ENCODE measurements at places on chromosomes 11 and 22.

DNA sequence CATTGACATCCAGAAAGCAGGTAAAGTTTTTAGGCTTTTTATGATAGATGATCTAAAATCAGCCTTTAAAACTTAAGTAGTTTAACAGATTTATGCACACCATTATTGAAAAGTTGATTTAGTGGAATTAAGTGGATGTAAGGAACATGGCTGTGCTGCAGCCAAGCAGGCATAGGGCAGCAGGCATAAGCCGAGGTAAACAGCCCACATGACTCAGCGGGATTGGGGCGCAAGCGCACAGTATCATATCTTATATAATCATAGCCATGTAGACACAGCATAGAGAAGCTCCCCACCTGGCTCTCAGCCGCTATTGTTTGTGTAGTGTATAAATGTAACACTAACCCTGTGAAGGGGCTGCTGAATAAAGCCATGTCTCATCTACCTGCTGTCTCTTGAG is 157.5 kb downstream of the WNT11 start:
- H3K27ac ChIP-seq: no peak overlapping the region
- no peaks in the 10 kb centered on the region for H3K36me3 ChIP-seq
- no peak overlapping the region for H3K4me3 ChIP-seq
- H3K4me1 ChIP-seq: no peaks in the 10 kb centered on the region
- no peaks in the 10 kb centered on the region for H3K27me3 ChIP-seq

GRCh38 chr11:100174881-100175280 is 512.2 kb upstream of the ARHGAP42 start:
- H3K27me3 ChIP-seq: no peaks in the 10 kb centered on the region
- H3K36me3 ChIP-seq: no peaks in the 10 kb centered on the region
- no peak for DNase-seq

- DNase-seq: no peak
- H3K4me1 ChIP-seq: no peaks in the 10 kb centered on the region
- no peaks in the 10 kb centered on the region for H3K36me3 ChIP-seq
- no peaks in the 10 kb centered on the region for H3K27me3 ChIP-seq
- no peak overlapping the region for H3K27ac ChIP-seq
Observed at GRCh38 chr22:46900549-46900948, 138.1 kb downstream of the TBC1D22A start.

DNA sequence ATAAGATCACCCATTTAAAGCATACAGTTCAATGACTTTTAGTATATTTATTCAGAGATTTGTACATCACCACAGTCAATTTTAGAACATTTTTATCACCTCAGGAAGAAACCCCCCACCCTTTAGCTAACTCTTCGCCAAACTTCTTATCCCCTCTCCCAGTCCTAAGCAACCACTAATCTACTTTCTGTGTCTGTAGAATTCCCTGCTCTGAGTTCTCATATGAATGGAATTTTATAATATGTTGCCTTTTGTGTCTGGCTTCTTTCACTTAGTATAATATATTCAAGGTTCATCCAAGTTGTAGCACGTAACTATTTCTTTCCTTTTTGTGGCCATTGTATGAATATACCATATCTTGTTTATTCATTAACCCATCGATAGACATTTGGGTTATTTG is 3.6 kb downstream of the ANKRD13D start:
- peaks cover 11% of the 10 kb centered on the region for H3K4me1 ChIP-seq
- H3K27me3 ChIP-seq: no peaks in the 10 kb centered on the region
- no peak for DNase-seq
- H3K27ac ChIP-seq: no peak overlapping the region
- peaks cover 8% of the 10 kb centered on the region for H3K36me3 ChIP-seq

GRCh38 chr11:90218606-90219005 is 4.2 kb downstream of the CHORDC1 start:
- H3K4me3 ChIP-seq: no peak overlapping the region
- no peak overlapping the region for H3K27ac ChIP-seq
- peaks cover 14% of the 10 kb centered on the region for H3K4me1 ChIP-seq
- DNase-seq: no peak
- H3K27me3 ChIP-seq: no peaks in the 10 kb centered on the region

- no peak overlapping the region for H3K4me3 ChIP-seq
- peak; percentile 17 for DNase-seq
- no peaks in the 10 kb centered on the region for H3K27me3 ChIP-seq
- H3K4me1 ChIP-seq: peaks cover 9% of the 10 kb centered on the region
Observed at GRCh38 chr11:95720195-95720594, 69.4 kb downstream of the FAM76B start.

DNA sequence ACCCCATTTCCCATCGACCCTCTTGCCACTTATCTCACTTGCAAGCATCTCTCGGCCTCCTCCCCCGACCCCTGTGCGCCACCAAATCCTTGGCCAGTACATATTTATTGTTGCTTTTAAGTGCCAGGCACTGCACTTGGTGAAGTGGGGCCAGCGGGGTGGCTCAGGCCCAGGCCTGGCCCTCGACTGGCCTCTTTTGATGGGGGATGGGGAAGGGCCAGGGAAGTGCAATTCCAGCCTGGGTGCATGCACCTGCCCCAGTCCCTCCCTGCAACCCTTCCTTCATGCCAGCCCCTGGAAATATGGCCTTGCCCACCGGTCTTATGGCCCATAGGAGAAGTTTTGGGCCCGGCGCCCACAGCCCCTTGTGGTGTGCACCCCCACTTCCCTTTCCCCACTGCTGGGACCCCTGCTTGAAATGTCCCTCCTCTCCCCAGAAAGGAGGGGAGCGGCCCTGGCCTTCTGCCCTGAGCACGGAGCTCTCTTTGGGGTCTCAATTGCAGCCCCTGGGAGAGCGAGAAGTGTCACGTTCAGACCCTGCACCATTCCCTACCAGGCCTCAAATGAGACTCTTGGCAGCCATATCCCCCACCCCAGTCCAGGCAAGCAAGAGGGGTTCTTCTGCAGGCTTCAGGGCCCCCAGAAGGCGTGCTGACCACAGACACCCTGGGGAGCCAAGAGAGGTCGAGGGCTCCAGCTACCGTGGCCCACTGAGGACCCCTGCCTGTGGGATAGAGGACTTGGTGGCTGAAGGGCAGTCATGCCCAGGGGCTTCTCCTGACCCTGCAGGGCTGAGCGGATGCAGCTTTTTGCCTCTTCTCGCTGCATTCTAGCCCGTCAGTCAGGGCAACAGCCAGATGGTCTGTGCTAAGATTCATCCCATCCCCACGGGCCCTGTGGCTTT is 961 bp downstream of the SUSD2 start:
- H3K4me3 ChIP-seq: no peak overlapping the region
- no peak overlapping the region for H3K27ac ChIP-seq
- H3K4me1 ChIP-seq: no peaks in the 10 kb centered on the region
- H3K27me3 ChIP-seq: peaks cover 4% of the 10 kb centered on the region
- no peak for DNase-seq

Measured in MM.1S (cell line).